ENCODE measurements at places on chromosomes 16 and 17.

DNA sequence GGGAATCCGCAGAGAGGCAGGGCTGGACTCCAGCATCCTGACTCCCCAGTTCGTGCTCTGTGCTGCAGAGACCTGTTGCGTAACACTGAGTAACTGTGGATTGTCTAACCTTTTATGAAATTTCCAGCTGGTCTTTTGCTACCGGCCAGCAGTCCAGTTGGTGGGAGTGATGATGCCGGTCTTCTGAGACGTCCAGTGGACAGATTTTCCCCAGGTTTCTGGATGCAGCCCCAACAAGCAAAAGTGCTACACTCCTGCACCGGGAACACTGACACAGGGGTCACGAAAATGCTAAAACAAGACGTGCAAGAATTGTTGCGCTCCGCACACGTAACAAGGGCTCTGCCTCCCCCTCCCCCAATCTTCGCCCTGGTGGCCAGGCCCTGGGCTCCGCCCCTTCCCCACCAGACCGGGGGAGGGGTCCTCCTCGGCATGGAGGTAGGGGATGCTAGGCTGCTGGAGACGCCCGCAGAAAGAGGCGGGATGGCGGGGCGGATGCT is 701 bp upstream of the MRC2 start:
- peak; percentile 34 for DNase-seq

- DNase-seq: no peak
Measured at GRCh38 chr16:88493879-88494278, 40.8 kb downstream of the ZFPM1 start.

GRCh38 chr16:125011-125410 is 13.5 kb downstream of the NPRL3 start:
- no peak for DNase-seq

GRCh38 chr17:17110520-17110919 is 68.3 kb downstream of the MPRIP start:
- no peak for DNase-seq

DNA sequence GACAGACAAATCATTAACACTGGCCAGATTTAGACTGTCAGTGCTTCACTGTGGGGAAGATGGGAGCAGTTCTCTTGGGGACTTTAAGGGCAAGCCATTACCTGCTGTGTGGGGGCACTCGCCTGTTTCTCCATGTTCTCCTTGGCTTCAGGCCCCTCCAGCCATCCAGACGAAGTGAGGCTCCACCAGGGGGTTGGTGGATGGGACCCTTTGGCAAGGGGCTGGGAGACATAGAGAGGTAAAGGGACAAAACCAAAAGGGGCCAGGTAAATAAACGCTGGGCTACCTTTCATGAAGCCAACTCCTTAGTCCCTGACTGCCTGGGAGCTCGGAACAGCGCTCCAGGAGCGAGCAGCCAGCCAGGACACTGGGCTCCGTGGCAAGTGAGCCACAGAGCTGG is 14.0 kb downstream of the TBX4 start:
- DNase-seq: no peak

DNA sequence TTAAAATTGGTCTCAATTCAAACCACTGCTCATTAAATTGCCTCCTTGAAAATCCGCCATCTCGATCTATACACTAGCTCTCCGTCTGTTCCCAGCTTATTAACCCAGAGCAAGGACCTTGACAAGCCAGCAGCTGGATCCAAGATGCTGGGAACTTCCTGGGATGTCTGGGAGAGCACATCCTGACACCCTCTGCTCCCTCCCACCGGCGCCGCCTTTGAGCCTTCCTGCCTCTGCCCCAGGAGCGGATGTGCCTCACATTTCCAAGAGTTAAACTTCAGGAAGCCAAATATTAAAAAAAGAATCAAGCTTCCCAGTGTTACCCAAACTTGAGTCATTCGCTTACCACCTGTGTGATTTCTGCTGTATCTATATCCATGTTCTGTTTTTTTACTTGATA is 107.9 kb downstream of the HAPSTR1 start:
- DNase-seq: no peak

- DNase-seq: no peak
Measured at GRCh38 chr17:6374271-6374691, 60.6 kb downstream of the AIPL1 start.

DNA sequence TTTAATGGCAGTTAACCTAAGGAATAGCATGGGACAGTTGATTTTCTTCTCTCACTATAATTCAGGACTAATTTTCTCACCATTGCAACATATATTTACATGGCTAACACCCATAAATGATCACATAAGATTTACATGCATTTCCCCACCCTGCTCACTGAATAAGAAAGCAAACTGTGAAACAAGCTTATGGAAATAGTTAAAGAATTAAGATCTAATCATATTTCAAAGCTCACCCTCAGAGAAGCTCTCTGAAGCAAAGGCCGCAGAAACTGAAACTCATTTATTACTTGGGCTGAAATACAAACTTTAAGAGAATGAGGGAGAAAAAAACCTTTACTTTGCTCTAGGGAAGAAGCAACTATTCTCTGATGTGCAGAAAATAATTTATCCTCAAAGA is 218.7 kb upstream of the AXIN2 start:
- no peak for DNase-seq

- no peak for DNase-seq
Measured at GRCh38 chr17:81209141-81209540, 13.6 kb downstream of the CEP131 start.

DNA sequence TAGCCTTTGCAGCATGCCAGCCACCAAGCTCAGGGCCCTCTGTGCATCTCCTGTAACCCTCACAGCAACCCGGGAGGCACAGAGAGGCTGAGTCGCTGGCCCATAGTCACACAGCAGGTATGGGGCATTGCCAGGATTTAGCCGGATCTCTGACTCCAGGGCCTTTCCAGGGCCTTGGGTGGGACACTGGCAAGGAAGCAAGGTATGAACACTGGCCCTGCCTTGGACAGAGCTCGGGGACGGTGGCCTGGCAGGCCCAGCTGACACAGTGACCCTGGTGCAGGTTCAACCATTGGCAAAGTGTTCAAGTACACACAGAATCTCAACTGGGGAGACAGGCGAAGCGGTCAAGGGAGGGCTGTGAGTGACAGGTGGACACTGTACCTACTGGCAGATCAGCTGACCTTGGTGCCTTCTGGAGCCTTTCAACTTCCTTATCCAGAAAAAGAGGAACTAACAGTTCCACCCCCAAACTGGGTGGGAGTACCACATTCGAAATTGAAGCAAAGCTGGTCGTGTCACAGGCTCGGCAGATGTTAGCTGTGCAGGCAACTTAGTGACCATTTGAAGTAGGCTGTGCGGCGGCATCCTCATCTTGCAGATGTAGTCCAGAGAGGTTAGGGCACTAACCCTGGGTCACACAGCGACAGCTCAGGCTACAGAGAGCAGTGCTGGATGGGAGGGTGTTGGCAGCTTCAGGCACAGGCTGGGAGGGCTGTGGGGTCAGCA is 287.4 kb downstream of the SEC14L1 start:
- no peak for DNase-seq

- no peak for DNase-seq
Measured at GRCh38 chr16:50531359-50531758, 16.8 kb upstream of the NKD1 start.

DNA sequence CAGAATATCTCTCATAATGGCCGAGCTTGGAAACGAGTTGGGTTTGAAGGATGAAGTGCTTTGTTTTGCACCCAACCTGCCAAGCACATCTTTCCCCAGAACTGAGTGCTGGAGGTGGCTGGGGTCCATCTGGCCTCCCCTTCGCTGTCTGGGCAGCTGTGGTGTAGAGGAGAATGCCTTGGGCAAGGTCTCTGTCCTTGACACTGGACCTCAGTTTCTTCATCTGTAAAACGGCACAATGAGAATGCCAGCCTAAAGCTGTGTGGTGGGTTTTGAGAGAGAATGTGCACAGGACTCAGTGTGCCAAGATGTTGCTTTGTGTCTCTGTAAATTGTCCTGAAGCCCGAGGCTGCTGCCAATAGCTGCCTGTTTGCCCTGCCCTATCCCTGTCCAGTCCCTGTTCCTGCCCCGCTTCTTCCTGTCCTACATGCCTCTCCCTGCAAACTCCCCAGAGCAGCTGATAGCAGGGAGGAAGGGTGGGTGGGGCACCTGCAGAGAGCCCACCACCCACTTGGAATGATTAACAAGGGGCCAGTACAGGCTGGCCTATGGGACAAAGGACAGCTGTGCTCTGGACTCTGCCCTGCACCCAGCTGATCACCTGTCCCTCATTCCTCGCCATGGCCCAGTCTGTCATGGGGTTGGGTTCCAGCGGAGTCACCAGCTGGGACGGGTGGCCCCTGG is 15.3 kb downstream of the LASP1 start:
- no peak for DNase-seq

DNA sequence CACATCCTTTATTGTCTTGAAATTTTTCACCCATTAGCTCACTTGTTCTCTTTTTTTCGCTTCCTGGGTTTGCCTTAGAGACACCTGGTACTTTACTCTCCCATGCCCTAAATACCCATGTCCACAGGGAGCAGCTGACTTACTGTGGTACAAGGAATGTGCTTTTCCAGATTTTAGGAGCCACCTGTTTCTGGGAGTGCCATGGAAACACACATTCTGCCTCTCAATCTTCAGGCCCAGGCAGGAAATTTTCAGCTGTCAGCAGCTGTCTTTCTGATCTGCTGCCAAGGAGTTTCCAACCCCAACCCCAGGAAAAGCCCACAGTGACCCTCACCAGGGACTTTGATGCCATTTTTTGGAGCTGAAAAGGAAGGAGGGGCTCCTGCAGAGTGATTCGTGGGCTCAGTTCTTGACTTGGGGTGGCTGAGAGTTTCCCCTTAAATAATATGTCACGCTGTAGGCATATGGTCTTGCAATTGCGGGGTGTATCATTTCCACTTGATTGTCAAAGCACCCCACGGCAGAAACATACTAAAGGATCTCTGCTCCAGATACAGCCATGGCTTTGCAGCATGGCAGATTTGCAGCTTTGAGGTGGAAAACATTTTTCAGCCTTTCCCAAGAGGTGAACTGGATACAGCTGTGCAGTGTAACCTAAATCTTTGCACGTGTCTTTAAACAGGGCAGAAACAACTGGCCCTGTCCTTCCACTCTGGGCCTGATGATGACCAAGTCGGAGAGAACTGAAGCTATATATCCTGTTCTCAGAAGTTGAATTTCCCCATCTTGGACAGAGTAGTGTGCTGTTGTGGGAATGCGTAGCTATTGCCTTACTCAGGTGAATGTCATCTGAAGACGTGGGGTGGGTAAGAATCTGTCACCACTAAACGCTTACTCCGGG is 19.2 kb downstream of the RBFOX1 start:
- DNase-seq: no peak

- DNase-seq: no peak
Measured at GRCh38 chr16:87125206-87126155, 191.7 kb downstream of the C16orf95 start.

DNA sequence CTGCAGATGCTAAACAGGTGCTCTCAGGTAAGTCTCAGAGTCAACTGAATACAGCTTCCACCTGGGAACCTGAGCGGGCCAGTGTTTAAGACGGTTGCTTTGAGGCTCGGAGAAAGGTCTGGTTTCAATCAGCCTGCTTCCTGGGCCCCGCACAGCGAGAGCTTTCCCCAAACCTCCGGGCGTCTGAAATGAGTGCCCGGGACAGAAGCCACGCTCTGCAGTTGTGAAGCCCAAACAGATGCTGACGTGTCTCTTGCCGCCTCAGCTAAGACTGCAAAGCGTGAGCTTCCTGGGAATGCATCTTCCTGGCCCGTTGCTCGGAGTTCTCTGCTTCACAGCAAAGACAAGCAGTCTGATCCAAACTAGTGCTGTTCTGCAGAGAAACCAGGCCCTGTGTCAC is 36.7 kb downstream of the PLXDC1 start:
- DNase-seq: no peak

GRCh38 chr17:58484600-58484999 is 3.6 kb downstream of the HSF5 start:
- DNase-seq: no peak

DNA sequence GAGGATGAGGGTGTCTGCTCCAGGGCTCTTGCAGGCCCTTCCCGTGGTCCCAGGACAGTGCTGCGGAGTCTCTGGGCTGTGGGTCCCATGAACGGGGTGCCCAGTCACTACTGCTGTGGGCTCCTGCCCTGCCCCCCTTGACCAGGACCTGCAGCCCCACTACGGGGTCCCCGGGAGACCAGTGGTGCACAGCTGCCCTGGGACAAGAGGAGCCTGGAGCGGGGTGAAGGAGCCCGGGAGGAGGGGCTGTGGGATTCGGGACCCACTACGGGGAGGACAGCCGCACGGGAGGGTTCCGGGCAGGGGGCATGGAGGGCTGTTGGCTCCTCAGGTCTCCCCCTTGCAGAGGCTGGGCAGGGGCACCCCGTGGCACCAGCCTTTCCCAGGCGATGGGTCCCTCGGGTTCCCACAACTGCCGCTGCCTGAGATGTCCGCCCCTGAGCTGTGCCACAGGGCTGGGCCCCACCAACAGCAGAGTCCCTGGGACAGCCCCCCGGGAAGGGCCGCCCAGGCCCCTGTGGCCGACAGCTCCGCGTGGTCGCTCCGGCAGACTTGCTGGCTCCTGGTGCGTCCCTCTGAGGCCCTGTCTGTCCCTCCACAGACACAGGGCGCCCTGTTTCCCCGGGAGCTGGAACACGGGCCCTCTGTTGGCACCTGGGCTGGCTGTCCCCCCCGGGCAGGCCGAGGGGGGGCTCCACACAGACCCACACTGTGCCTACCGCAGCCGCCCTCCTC is 52.1 kb upstream of the GNG13 start:
- no peak for DNase-seq

- no peak for DNase-seq
Measured at GRCh38 chr16:23950898-23951297, 115.1 kb downstream of the PRKCB start.

- no peak for DNase-seq
Measured at GRCh38 chr16:30535106-30535776, 583 bp upstream of the ZNF747 start.

DNA sequence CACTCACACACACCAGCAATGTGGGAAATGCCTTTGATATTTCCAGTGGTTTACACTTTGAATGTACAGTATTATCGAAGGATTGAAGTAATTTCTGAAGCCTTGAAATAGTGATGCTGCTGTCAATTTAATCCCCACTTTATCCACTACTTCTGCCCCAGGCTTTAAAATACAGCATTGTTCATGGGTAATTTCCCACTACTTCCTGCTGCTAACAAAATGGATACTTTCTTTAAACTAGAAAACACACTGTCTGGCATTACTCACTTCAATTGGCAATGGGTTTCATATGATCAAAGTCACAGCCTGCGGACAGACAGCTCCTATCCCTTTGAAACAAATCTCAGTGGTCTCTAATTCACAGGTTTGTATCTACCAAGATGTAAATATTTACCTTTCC is 292.2 kb downstream of the CDH11 start:
- no peak for DNase-seq

GRCh38 chr17:82299452-82299851 is 18.0 kb downstream of the CD7 start:
- no peak for DNase-seq

GRCh38 chr16:3152027-3152276 is 17.1 kb downstream of the ZNF213 start:
- no peak for DNase-seq
